ENCODE measurements at places on chromosomes 2 and 18.

- peak; percentile 9 for DNase-seq
Observed at GRCh38 chr18:49238433-49239042, 221.9 kb downstream of the DYM start.

- no peak for DNase-seq
Observed at GRCh38 chr2:18991177-18992168, 366.9 kb downstream of the OSR1 start.

- DNase-seq = no peak
Observed at GRCh38 chr2:25692737-25693445, 19.5 kb upstream of the DTNB start.

GRCh38 chr2:235048549-235048948 lies 96.7 kb downstream of the SH3BP4 start:
- no peak for DNase-seq

DNA sequence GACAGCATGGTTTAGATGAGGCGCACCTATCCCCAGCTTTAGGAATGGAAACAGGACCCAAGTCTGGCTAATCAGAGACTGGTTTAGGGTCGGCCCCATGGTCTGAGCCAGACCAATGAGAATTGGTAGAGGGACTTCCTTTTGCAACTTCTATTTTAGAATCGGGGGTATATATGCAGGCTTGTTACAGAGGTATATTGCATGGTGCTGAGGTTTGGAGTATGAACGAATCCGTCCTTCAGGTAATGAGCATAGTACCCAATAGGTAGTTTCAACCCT lies 1.5 kb upstream of the BOLA3 start:
- no peak for DNase-seq

DNA sequence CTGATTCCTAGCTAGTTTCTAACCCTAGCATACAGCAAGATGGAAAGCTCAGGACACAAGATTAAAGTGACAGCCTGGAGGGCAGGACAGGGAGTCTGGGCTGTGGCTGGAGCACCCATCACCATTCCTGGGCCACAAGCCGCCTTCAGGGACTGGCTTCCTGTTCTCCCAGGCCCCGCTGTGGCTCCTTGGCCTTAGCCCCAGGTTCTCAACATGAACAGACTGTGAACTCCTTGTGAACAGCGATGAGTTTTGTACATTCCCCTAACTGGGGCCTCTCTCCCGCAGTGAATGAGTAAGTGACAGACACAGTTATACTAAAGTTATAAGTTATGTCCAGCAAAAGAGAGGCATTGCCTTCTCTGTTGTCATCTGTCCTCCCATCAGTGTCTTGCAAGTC lies 35.9 kb upstream of the SLC14A1 start:
- DNase-seq = no peak

GRCh38 chr2:177989029-177989885 lies 83.3 kb downstream of the PDE11A start:
- no peak for DNase-seq

DNA sequence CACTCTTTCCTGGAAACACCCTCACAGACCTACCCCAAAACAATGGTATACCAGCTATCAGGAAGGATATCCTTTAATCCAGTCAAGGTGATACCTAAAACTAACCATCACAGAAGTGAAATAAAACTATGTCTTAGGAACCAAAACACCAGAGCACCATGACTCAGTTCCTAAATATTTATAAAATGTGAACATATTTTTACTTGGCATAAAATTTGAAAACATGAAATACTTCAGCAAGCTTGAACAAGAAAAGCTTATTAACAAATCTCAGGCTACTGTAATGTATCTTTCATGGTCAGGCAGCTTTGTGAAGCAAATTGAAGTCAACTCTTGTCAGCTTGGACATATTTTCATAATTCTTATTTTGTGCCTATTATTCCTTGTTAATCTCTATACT lies 440.8 kb upstream of the CDH20 start:
- no peak for DNase-seq
